ENCODE measurements at places on chromosomes 7 and 10. TPM values are rescaled to one million over a fixed set of nuclear protein-coding genes. Genes with fewer than 3 reads are reported as not detected.

DNA sequence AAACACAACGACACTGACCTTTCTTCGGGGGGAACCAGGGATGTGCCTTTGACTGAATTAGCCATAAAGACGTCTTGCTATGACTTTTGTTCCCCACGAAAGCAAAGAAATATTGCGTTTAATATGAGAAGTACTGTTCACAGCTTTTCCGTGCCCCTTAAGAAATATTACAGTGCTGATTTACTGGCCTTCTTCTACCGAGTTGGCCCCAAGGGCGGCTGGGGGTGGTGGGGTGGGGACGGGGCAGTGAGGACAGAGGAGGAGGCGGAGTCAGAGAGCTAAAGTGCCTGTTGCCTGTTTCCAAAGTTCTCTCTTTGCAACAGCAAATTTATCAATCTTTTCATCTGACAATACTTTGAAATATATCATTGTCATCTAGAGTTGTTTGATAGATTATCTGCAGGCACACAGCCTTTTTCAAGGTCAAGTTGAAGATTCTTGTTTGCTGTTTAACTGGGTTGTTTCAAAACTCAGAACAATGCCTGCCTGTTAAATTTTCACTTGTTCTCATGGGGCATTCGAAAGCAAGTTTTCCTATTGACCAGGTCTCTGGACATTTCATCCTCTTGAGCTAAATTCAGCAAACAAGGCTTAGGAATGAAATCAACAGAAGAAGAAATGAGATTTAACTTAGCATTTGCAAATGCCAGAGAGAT, 9.0 kb downstream of the PTF1A start:
- no peak overlapping the region for H3K27ac ChIP-seq
- H3K27me3 ChIP-seq, result peaks cover 72% of the 10 kb centered on the region
- no peak overlapping the region for H3K4me3 ChIP-seq
- no peaks in the 10 kb centered on the region for H3K4me1 ChIP-seq
- H3K36me3 ChIP-seq, result no peaks in the 10 kb centered on the region

DNA sequence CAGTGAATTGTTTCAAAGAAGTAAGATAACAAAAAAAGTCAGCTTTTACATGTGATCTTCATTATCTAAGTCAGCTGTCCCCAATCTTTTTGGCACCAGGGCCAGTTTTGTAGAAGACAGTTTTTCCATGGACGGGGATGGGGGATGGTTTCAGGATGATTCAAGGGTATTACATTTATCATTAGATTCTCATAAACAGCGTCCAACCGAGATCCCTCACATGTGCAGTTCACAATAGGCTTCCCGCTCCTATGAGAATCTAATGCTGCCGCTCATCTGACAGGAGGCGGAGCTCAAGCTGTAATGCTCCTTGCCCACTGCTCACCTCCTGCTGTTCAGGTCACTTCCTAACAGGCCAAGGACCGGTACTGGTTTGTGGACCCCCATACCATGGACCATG, 607.5 kb downstream of the SUGCT start:
- no peaks in the 10 kb centered on the region for H3K4me1 ChIP-seq
- no peak overlapping the region for H3K27ac ChIP-seq
- H3K36me3 ChIP-seq, result no peaks in the 10 kb centered on the region
- H3K4me3 ChIP-seq, result no peak overlapping the region
- peaks cover 2% of the 10 kb centered on the region for H3K27me3 ChIP-seq

DNA sequence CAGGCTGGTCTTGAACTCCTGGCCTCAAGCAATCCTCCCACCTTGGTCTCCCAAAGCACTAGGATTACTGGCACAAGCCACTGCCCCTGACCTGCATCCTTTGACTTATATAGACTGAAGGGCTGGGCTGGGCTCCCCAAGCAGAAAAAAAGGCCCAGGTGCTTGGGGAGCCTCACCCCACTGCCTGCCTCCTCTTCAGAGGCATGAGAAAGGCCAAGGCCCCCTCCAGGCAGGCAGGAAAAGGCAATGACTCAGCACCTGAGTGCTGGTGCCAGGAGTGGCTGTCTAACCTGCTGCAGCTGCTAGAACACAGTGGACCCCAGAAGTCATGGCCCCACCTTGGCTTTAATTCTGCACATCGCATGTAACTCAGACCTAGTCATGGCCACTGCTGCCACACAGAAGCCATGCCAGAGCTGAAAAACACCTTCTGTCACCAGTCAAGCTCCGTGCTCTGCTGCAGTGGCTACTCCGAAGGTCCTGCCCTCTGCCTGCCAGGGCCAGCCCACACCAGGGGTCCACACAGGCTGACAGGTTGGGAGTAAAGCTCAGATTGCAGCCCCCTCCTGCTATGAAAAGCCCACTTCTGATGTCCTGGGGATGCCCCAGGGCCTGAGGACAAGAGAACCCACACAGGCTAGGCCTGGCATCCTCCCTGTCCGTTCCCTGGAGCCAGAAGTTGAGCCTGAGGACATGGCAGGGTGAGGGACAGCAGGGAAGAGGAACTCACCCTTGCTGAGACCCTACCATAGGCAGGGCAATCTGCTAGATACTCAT, 48.5 kb downstream of the GRID1 start:
- no peaks in the 10 kb centered on the region for H3K4me1 ChIP-seq
- H3K4me3 ChIP-seq, result no peak overlapping the region
- H3K27ac ChIP-seq, result no peak overlapping the region
- peaks cover 3% of the 10 kb centered on the region for H3K27me3 ChIP-seq
- H3K36me3 ChIP-seq, result no peaks in the 10 kb centered on the region
- DNase-seq, result no peak

The AGR3 gene
- not detected for total RNA-seq

DNA sequence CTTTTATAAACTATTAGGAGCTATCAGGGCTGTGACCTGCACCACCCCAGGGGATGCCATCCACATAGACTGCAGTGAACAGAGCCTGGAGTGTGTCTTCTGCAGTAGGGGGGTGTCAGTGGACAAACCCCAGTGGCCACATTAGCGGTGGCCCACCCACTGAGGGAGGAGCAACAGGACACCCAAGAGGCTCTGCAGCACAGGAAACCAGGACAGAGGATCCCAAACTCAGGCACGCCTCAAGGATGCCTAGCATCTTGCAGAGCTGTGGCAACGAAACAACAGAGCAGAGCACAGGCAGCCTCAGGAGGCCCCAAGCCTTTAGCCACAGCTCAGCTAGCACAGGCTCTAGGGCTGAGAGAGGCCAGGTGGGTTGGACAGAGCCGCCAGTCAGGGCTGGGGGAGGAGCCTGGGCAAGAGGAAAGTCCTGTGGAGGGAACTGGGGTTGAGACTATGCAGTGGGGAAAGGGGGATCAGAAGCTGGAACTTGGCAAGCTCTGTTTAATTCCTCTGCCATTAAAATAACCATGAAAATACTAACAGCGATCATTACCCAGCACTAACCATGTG, 53.8 kb downstream of the GRID1 start:
- no peaks in the 10 kb centered on the region for H3K36me3 ChIP-seq
- H3K4me1 ChIP-seq, result no peaks in the 10 kb centered on the region
- DNase-seq, result no peak
- no peaks in the 10 kb centered on the region for H3K27me3 ChIP-seq
- H3K27ac ChIP-seq, result no peak overlapping the region
- no peak overlapping the region for H3K4me3 ChIP-seq
